ENCODE measurements at places on chromosomes 12 and 14.

DNA sequence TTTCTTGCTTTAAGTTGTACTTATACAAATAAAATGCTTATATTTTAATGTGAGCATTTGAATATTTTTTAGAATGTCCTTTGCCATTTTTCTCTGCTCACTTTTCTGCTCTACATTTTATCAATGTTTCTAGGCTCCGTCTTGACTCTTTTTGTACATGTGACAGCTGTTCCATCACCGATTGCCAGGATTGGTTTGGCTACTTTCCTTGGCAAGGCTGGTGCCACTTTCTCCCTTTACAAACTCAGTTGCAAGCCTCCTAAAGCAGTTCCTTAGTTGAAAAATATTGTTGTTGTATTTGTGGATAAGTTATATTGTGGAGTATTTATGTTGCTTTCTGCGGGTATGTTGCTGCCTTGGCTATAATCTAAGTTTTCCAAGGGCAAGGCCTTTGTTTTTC is 63.4 kb downstream of the DACT1 start:
- no peak for DNase-seq

DNA sequence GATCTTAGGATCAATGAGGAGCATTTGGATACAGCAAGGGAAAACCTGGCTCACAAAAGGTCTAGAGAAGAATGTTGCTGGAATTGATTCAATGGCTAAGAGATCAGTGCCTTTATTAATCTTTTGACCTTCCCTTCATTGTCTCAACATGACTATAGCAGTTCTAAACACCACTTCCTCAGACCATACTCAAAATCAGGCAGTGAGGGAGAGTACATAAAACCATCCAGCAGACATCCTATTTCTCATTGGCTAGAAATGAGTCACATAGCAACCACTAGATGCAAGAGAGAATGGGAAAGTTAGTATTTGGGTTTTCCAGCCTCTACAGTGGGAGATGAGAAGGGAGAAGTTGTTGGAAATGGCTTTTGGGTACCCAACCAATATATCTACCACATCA is 151.4 kb upstream of the NUDT4 start:
- no peak for DNase-seq

GRCh38 chr14:63611078-63611477 is 30.6 kb downstream of the WDR89 start:
- DNase-seq, result no peak

GRCh38 chr14:52363041-52363704 is 49.1 kb downstream of the PTGER2 start:
- no peak for DNase-seq

GRCh38 chr12:6378709-6379472 is 3.5 kb upstream of the SCNN1A start:
- DNase-seq, result no peak

DNA sequence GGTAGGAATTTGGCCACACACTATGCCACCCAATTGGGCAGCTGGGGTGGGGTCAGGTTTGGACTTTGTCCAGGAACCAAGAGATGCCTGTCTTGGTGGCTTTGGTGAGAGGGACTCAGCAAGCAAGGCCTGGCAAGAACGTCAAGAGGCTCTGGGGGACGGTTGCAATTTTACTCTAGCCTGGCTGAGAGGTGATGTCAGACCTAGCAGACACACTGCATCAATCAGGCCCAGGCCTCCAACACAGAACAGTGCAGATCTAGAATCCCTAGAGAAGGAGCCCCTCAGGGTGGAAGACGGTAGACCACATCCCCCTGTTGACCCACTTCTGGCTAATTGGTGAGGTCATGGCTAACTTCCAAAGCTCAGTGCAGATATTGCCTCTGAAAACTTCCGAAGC is 1.6 kb upstream of the UNC119B start:
- no peak for DNase-seq

DNA sequence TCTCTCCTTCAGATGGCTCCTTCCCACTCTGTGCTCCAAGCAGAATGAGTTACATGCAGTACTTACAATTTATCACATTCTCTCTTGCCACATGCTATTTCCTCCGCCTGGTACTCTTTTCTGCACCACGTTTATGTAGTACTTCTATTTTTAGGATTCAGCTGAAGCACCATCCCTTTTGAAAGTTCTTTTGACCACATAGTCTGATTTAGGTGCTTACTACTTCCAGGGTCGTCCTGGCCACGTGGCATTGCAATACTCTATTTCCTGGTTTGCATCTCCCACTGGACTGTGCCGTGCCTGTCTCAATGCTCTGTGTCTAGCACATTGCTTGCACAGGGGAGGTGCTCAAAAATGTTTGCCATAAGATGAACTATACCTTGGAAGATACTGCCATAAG is 16.3 kb upstream of the TBC1D30 start:
- no peak for DNase-seq

GRCh38 chr14:34981743-34982420 is 910 bp upstream of the SRP54 start:
- DNase-seq, result no peak

GRCh38 chr12:106522708-106523107 is 60.1 kb upstream of the RFX4 start:
- DNase-seq, result no peak

GRCh38 chr14:83473416-83474235 is 1940.0 kb upstream of the SEL1L start:
- no peak for DNase-seq

- DNase-seq, result no peak
Observed at GRCh38 chr14:94598816-94599655, 13.2 kb upstream of the SERPINA3 start.
